Daoy (cell line): ENCODE measurements at places on chromosomes 7 and 10. TPM values are rescaled to one million over a fixed set of nuclear protein-coding genes. Genes with fewer than 3 reads are reported as not detected.

DNA sequence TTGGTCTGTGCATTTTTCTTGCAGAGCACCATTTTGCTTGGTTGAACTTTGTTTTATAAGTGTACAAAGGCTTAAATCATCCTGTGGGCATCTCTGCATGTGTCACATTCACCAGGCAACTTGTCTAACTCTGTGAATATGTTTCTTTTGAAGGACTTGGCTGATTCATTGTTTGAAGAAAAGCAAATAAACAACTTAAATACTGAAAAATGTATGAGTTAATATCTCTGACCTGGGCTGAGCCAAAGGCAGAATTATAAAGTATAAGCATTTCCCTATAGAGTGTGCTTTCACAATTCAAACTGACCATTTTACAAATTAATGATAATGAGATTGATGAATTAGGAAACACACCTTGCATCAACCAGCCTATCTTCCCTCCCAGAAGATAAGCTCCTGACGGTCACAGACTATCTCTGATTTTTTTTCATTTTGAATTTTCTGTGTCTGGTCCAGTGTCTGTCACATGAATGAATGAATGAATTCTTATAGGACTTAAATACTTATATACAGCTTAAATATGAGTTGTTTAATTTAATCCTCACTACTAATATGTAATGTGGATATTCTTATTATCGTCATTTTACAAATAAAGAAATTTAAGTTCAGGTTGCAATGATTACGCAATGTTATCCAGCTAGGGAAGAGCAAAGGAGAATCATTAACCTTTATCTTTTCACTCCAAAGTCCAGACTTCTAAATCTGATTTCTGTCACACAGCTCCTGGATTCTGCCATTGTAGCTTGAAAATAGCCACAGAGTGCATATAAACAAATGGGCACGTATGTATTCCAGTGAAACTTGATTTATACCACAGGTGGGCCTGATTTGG, 182.0 kb upstream of the PHYHIPL start:
- no peak for DNase-seq

DNA sequence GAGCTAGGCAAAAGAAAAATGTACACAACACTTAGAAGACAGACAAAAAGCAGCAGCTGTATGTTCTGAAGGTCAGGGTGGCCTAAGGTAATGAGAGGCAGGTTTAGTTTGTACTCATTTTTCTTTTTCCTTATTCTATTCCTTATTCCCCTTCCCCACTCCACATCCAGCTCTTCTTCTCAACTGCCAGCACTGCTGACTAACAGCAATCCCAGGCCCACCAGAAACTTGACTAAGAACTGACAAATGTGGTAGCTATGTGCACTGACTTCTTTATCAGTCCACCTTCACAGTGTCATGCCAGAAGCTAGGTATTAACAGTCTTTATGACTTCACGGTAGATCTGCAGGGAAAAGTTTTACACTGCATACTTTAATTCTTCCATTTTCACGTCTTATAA, 6.1 kb downstream of the COPG2 start:
- DNase-seq: no peak

DNA sequence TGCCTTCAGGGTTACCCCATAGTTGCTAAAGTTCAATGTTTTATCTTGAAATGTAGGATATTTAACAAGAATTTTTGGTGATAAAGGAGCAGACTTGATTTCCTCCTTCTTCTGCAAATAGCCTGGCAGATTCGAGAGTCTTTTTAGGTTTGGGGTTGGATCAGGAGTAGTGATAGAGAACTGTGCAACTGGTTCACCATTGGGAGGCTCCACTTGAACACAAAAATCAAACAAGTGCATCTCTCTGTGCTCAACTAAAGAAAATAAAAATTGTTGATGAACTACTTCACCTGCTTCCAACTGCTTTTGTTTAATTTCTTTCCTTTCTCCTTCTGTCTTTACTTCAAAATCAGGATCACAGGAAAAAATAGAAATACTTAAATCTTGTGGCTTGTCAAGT, 58.5 kb downstream of the MACC1 start:
- peak; percentile 21 for DNase-seq

- no peak for DNase-seq
Measured at GRCh38 chr10:129784291-129784690, 179.8 kb downstream of the EBF3 start.

GRCh38 chr10:52869864-52870263, 97.3 kb upstream of the MBL2 start:
- no peak for DNase-seq

- no peak for DNase-seq
Measured at GRCh38 chr10:60890811-60891210, 53.2 kb downstream of the RHOBTB1 start.

DNA sequence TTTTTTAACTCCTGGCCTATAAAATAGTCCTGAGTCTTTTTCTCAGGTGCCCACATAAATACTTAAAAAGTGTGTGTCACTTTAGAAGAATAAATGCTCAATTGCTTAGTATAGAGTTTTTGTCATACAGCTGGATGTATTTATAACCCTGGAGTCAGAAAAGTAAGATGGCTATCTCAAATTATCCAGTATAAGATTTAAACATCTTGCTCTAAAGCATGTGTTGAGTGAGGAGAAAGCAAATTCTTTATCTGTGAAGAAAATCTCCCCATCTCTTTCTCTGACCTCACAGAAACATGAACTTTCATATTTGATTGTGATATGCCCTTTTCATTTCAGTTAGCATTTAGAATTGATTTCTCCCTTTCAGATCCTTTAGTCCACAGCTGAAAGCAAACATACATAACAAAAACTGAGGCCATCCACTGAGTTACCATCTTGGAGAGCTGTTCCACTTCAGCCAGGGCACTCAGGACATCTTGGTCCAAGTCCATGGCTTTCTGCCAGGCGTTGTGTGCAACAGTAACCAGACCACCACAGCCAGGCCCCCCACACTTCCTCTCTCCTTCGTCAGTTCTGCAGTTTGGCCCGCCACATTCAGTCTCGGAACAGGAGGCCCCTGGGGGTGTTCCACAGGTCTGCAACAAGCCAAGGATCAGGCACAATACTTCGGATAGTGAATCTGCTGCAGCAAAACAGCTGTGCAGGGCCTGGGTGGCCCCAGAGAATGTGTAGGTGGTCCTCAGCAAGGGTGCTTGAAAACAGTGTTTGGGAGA, 40.9 kb downstream of the DLD start:
- no peak for DNase-seq

GRCh38 chr7:112336261-112336660, 114.0 kb upstream of the IFRD1 start:
- no peak for DNase-seq

- peak; percentile 52 for DNase-seq
Measured at GRCh38 chr7:43105521-43106120, 6.8 kb upstream of the HECW1 start.

GRCh38 chr10:118278649-118279048, 63.5 kb downstream of the FAM204A start:
- DNase-seq: no peak

- DNase-seq: no peak
Measured at GRCh38 chr10:5511885-5512280, 12.5 kb upstream of the CALML5 start.

GRCh38 chr10:48332166-48332870, 25.8 kb downstream of the MAPK8 start:
- no peak for DNase-seq

GRCh38 chr10:1255600-1256431, 199.6 kb downstream of the WDR37 start:
- DNase-seq: no peak

Gene UPK3B
- not detected in 2 replicates for total RNA-seq

Gene ELN
- total RNA-seq: 0.06 and 0.23 TPM in 2 replicates

GRCh38 chr10:12712293-12712983, 289.1 kb downstream of the CCDC3 start:
- no peak for DNase-seq

DNA sequence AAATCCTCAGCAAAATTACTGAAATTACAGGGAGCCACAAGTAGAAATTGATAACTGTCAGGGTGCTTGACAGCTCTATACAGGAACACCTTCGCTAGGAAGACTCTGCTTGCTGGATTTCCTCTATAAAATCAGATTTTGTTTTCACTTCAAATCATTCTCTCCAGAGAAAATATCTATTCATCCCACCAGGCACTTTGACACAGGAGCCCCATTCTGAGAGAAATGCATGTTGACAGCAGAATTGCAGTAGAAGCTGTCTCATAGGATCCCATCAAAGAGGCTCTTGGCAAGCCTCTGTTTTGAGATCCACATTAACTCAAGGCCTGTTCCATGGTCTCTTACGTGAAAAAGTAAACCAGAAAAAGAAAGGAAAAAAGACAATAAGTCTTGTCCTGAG, 116.8 kb downstream of the PDE1C start:
- DNase-seq: no peak

Gene SMKR1
- 2.2 and 2.7 TPM in 2 replicates for total RNA-seq

- peak; percentile 98 for DNase-seq
Measured at GRCh38 chr7:155918720-155919390, 106.6 kb upstream of the SHH start.

GRCh38 chr7:116511552-116512519, 12.3 kb downstream of the CAV2 start:
- DNase-seq: peak; percentile 92

- no peak for DNase-seq
Measured at GRCh38 chr10:117610321-117610720, 67.8 kb downstream of the EMX2 start.

- no peak for DNase-seq
Measured at GRCh38 chr7:36062154-36062815, 90.8 kb upstream of the EEPD1 start.

DNA sequence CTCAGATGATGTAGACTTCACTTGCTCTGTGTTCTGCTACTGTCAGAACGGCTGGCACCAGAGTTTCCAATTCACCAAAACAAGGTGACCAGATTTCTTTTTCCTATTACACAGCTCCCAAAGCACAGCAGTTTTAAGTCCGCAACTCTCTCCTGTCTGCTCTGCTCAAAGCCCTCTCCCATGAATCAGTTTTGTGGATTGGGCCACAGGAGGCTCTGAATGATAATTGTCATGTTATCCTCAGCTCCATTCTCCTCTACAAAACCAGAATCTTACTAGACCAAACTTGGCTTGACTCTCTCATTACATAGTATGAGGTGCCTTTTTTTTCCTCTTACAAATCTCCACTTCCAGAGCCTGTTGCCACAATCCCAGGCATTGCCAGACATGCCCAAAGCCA, 223.5 kb downstream of the SNX13 start:
- no peak for DNase-seq

Gene FOXP2
- total RNA-seq: 0.09 and 1.7 TPM in 2 replicates

DNA sequence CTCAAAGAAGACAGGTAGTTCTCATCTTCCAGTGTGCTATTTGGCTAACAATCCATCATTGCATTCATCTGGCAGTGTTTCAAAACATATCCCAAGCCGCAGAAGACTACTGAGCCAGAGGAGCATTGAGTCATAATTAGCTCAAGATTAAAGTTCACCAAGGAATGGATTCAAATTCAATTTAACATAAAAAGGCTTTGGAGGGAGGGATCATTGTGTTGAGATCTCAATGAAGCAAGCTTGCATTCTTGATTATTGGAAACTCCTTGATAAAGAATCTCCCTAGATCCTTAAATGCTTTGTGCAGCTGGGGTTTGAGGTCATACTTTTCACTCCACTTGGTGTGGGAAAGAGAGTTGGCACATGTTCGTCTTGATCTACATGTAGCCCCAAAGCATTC, 142.8 kb upstream of the SEMA3A start:
- peak; percentile 28 for DNase-seq

Gene SEMA4G
- total RNA-seq: 0.57 and 0.69 TPM in 2 replicates

GRCh38 chr7:77413128-77413527, 3.0 kb downstream of the GSAP start:
- no peak for DNase-seq

DNA sequence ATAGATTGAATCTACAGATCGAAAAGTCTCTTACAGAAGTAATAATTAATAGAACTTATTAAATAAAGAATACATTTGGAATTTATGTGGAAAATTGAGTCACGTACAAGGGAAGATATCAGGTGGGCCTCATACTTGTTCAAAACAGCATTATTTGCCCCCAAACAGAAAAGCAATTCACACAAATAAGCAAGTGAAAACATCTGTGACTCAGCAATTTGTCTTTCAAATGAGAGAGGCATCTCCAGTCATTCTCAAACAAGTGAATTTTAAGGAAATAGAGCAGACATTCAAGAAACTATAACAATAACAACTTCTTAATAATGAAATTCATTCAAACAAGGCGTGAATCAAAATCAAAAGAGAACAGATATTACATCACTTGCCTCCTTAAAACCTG, 50.1 kb downstream of the SEMA3A start:
- DNase-seq: no peak

DNA sequence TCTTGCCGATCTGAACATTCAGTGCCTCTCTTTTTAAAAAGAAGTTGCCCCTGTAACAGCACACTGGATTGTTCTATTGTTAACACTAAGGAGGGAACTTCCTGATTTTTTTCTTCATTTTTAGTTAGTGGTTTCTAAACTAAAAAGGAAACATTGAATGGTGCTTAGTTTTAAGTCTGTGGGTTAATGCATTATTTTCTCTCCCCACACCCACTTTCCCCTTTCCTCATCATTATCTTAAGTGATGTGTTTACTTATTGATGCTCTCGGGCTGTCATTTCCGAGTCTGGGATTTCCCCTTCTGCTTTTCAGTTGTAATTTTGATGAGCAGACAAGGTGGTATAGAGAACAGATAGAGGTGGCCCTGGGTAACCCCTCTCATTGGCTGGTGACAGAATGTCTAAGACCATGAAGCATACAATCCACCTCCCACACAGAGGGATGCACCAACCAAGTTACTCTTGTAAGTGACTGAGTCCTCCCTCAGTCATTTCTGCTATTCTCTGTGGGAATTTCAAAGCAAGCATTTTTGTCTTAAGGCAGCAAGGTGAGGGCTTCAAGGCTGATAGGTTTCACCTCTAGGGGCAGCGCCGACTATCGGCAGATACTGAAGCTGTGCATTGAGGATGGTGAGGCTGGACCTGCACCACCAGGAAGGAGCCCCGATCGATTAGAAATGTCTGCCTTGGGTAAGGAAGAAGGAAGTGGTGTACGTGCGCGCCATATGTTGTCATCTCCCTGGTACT, 49.5 kb downstream of the CHN2 start:
- peak; percentile 19 for DNase-seq

- DNase-seq: no peak
Measured at GRCh38 chr10:11208908-11209829, 191.5 kb downstream of the CELF2 start.

GRCh38 chr7:137563981-137564380, 220.4 kb upstream of the PTN start:
- no peak for DNase-seq

Gene INSYN2A
- total RNA-seq: 0.24 TPM in 1 of 2 replicates, not detected in the other

Gene FEZF1
- 0.03 and 0.69 TPM in 2 replicates for total RNA-seq

- no peak for DNase-seq
Measured at GRCh38 chr10:36739884-36740445, 385.4 kb upstream of the ANKRD30A start.

DNA sequence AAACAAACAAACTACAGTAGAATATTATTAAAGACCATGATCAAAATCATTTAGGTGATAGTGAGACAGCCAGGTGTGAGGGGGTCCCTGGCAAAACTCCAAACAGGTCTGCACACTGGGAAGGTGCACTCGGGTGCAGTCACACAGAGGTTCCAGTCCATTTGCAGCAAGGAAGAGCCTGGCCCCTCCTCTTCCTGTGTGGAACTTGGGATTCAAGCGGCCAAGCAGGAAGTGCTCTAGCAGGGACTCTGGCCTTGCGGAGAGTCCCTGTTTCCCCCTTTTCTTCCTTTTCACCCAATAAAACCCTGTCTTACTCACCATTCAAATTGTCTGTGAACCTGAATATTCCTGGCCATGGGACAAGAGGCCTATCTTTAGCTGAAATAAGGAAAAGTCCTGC, 181.8 kb downstream of the LRRTM3 start:
- no peak for DNase-seq
